ENCODE measurements at places on chromosomes 5 and 9. TPM values are rescaled to one million over a fixed set of nuclear protein-coding genes. Genes with fewer than 3 reads are reported as not detected.

DNA sequence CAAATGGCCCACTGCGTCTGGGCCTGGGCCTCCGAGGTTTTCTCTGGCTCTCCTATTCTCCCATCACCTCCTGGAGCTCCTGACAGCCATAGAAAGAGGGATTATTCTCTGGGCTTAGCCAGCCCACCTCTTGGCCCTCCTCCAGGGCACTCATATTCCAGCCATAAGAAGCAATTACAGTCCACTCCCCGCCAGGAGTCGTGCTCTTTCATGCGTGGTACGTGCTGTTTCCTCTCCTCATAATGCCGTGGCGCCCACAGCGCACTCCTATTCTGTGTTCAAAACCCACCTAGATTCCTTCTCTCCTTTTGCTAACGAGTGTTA lies 240.8 kb upstream of the ZNF462 start:
- DNase-seq, result no peak

- no peak for DNase-seq
Measured at GRCh38 chr9:73199886-73200285, 48.2 kb downstream of the ANXA1 start.

GRCh38 chr9:101578378-101578777 lies 16.4 kb downstream of the PPP3R2 start:
- DNase-seq, result no peak

Gene DMGDH
- 1.2 TPM for total RNA-seq

GRCh38 chr5:160747559-160747958 lies 104.5 kb downstream of the ATP10B start:
- no peak for DNase-seq

Gene PCDHGC4
- total RNA-seq, result 91.2 TPM

Gene EQTN
- total RNA-seq, result 1.6 TPM

Gene EMB
- total RNA-seq, result 3.0 TPM

GRCh38 chr5:124161266-124161665 lies 585.2 kb downstream of the ZNF608 start:
- DNase-seq, result no peak

DNA sequence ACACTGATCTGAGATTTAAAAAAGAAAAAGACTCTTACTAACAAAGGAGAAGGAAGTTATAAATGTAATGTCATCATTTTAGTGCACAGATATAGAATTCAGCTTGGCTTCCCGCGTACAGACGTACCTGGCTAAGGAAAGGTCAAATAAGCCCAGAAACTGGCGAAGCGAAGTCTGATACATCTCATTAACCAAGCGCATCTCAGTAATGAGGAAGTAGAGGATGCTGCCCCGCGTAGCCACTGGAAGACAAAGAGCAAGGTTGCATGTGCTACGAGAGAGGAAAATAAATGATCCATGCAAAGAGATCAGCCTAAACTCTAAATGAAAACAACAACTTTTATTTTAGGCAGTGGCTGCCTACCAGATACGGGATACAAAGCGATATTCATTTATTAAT lies 208.8 kb downstream of the DNAH5 start:
- no peak for DNase-seq

- DNase-seq, result no peak
Measured at GRCh38 chr5:87717761-87718160, 305.0 kb upstream of the CCNH start.

DNA sequence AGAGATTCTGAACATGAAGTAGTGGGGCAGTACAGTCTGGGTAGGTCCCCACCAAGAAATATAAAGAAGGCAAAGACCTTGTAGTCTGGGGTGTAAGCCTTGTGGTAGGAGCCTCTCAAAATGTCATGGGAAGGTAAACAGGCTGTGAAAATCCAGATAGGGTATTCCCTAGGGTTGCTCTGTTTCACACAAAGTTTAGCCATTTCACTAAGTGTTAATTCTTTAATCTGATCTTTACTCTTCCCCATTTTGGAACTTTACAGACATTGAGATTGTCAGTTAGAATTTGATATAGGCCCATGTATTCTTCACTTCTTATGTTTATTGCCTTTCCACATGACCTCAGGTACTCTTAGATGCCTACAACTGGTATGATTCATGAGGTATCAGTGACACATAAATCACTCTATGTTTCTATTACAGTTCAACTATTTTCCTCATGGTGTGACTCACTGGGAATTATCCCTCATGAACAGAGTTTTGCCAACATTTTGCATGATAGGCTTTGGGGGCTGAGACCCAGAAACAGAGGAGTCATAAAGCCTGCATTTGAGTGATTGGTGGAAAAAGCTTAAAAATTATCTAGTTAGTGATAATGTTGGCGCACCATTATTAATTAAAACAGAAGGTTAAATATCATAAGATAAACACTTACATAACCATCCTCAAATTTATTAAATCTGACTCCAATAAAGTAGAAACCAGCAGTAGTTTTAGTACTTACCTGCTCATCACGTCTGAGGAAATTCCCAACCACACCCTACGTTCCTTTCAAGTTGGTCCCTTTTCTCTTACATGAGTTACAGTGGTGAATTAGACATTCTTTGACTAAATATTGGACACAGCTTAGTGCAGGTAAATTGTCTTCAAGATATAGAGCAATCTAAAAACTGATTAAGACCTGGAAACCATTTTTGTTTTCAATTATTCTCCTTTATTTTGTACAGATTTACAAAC lies 399.8 kb upstream of the MEF2C start:
- no peak for DNase-seq

- DNase-seq, result no peak
Measured at GRCh38 chr9:92328225-92328624, 2.5 kb downstream of the CENPP start.

- DNase-seq, result no peak
Measured at GRCh38 chr9:109109967-109110328, 9.8 kb downstream of the TMEM245 start.

Gene ATG12
- 96.4 TPM for total RNA-seq

Gene PCDHGB5
- 18.1 TPM for total RNA-seq

DNA sequence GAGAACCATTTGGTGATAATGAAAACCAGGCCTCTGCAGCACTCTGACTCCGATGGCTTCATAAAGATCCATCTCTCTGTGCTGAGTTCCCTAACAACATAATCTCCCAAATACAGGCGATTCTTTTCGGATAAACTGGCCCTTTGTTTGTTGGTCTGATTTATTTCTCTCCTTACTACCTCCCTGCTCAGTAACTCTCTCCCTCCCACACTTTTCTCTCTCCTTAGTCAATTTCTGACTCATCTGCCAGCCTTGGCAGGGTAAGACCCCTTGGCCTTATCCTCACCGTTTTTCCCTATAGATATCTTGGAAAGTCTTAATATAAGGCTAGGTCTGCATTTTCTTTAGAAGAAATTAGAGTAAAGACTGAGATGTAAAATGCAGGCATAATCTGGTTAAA lies 128.7 kb downstream of the BRINP1 start:
- DNase-seq, result no peak

GRCh38 chr5:107948377-107948776 lies 277.6 kb upstream of the EFNA5 start:
- no peak for DNase-seq

- no peak for DNase-seq
Measured at GRCh38 chr9:101664453-101664852, 69.7 kb upstream of the PPP3R2 start.
